ENCODE measurements at places on chromosomes 7 and 10. TPM values are rescaled to one million over a fixed set of nuclear protein-coding genes. Genes with fewer than 3 reads are reported as not detected.

The DRGX gene
- 0.20 TPM for total RNA-seq

The SFMBT2 gene
- 5.8 TPM for total RNA-seq

The MMP21 gene
- total RNA-seq, result 0.20 TPM

The FOXI2 gene
- 0.20 TPM for total RNA-seq

GRCh38 chr10:21289271-21289670 is 236.2 kb downstream of the SKIDA1 start:
- DNase-seq, result no peak

DNA sequence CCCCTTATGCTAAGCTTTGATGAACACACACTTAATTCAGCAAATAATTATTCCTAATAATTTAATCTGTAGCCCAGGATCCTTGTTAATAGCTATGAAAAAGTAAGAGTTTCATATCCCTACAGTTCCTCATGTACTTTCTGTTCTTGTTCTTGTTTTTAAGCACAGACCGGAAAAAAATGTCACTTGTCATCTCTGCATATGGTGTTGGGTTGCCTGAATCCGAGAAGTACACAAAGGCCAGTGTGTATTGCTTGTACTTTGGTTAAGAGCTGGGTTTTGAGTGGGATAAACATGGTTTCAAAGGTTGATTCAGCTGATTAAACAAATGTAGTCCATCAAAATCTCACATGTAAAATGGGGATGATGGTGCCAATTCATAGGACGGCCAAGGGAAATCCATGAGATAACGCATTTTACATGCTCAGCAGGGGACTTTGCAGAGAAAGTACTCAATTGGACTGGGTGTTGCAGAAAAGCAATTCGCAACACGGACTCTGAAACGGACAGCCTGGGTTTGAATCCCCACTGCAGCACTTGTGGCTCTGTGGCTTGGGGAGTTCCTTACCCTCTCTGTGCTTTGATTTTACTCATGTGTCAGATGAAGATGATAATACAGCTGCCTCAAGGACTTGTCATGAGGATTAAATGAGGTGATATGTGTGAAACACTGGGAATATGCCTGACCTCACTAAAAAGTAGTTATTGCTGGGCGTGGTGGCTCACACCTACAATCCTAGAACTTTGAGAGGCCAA is 71.7 kb downstream of the MAP3K8 start:
- DNase-seq, result no peak

DNA sequence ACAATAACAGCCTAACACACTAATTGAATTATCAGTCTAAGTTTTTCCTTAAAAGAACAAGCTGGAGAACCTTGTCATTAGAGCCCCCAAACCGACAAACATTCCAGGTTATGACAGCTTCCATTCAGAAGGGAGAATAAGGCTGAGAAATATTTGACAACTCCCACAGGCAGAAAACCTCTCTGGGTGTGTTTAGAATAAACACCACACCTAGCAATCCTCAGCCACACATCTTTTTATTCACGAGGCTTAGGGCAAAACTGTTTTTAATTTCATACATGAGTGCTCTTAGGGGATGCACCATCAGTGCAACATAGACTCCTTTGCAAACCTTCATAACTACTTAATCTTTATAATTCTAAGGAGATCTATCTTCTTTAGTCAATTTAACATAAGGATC is 24.2 kb downstream of the STN1 start:
- no peak for DNase-seq

The BICC1 gene
- total RNA-seq, result 30.3 TPM

- peak; percentile 13 for DNase-seq
Measured at GRCh38 chr7:22823142-22823497, 471 bp upstream of the TOMM7 start.

The TAF6 gene
- 16.3 TPM for total RNA-seq

DNA sequence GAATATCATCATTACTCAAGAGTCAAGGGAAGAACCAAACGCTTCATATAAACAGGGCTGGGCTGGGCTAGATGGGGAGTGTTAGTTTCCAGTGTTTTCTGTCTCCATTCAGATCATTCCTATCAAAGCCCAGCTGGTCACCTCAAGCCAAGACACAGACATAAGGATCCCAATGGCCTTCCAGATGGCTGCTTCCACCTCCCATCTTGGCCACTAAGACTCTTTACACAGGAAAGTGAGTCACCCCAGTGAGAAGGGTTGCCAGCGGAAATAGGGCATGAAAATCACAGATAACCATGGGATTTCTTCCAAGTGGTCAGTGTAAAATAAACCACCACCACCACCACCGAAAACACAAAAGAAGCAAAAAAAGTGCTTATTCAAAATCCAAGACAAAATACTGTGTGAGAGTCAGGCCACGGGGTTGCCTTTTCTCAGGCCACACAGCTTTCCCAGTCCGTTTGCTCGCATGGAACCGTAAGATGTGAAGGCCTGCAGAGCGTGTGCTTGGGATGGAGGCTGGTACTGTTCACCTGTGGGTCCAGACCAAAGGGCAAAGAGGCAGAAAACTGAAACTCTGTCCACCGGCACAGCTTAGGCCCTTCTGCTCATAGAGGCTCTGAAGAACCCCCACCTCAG is 5.6 kb downstream of the PRSS2 start:
- DNase-seq, result no peak

GRCh38 chr7:157970744-157971143 is 616.9 kb downstream of the PTPRN2 start:
- no peak for DNase-seq

- no peak for DNase-seq
Measured at GRCh38 chr7:67387851-67388250, 391.2 kb downstream of the TYW1 start.

The ALOX5 gene
- 9.4 TPM for total RNA-seq

The NKX1-2 gene
- total RNA-seq, result 0.20 TPM

GRCh38 chr10:78702876-78703275 is 365.9 kb upstream of the ZMIZ1 start:
- DNase-seq, result no peak

The NUTM2E gene
- total RNA-seq, result 0.20 TPM

DNA sequence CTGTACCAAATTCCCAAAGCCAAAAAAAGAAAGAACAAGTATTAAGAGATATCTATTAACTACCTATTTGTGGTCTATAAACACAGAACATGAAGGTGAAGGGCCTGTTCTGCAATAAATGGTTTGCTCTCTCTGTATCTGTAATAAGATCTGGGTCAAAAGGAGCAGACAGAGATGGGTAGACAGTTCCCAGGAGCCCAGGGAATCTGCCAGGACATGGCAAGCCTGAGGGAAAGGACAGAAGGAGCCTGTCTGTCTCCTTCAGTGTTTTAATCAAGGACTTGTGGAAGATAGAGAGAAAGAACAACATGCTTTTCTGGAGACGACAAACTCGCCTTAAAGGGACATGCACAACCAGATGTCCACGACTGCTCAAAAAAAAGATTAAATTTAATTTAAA is 165.7 kb downstream of the ELMO1 start:
- no peak for DNase-seq

- DNase-seq, result no peak
Measured at GRCh38 chr7:151008511-151009323, 15.6 kb downstream of the ATG9B start.

DNA sequence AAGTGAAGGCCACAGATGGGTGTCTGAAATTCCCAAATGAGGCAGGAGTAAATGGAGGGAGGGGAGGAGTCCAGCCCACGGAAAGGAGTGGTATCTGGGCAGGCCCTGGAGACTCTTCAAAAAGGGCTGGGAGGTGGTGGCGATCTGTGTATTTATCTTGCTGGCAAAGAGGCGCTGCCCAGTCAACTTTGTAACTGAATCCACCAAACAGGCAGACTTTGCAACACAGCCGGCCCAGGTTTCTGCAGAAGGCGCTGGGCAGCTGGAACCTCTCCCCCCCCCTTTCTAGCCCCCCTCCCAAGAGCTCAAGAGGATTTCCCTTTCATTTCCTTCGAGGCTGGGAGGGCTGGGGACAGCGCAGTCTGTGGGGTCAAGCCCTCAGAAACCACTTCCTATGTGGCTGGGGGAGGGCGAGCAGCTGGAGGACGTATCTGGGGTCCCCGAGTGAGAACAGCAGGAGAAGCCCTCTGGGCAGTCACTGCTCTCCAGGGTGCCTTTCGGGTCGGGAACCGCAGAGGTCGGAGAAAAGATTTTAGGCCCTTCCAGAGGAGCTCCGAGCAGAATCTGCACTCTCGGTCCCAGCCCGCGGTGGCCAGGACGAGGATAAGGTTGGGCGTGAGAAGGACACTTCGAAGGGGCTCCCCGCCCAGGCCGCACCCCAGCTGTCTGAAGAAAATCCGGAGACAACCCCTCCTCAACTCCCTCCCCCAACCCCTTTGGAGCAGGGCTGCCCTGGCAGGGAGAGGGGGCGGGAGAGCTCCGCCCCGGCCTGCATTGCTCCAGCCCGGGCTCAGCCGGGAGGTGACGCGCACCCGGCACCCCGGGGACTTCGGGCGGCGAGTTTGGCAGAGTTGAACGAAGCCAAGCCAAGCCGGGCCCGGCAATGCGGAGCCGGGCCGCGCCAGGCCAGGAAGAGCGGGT is 965 bp downstream of the ZCCHC24 start:
- DNase-seq, result peak; percentile 50

- no peak for DNase-seq
Measured at GRCh38 chr10:15792777-15793176, 67.5 kb downstream of the MINDY3 start.

The PRRT4 gene
- 4.1 TPM for total RNA-seq

The CALHM1 gene
- total RNA-seq, result not detected

The CPN1 gene
- total RNA-seq, result not detected

- no peak for DNase-seq
Measured at GRCh38 chr10:3778692-3779157, 6.3 kb downstream of the KLF6 start.

DNA sequence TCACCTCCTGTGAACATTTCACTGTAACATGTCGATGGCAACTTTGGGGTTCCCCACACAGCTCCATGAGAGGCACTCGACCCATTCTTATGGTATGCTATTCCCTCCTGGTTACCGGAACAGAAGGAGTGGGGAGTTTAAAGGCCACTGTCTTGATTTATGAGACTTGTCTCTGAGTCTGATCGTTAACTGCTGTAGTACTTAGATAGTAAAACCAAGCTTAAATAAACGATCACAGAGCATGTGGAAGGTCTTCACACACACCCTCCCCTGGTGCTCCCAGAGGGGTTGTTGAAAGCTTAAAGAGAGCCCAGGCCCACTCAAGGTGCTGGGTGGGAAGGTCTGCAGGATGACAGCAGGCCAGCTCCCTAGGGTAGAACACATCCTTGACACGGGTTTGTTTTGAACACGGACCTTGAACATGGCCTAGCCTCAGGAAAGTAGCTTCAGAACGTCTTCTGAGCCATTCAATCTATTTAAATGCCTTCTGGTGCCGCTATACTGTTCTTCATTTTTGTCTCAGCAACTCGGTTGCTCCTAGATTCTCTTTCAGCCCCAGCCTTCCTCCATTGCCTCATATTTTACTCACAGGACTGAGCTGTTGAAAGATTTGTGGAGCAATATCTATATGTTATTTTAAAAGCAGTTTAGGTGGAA is 335.3 kb downstream of the FGFR2 start:
- no peak for DNase-seq

DNA sequence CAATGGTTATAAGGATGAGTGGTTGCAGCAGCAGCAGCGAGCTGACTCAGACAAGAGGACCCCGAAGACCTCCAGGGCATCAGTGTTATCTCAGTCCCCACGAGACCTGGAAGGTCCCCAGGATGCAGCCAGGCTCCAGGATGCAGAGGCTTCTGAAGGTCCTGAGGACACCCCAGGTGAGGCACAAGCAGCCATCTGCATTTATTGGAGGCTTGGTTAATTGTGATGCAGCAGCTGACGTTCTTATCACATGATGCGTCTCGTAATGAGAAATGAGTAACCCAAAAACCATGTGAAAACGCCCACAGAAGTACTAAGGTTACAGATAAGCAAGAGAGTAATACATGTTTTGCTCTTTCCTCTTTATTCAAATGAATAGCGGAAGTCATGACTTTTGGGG is 17.4 kb downstream of the C7orf57 start:
- DNase-seq, result no peak

The OR2A12 gene
- total RNA-seq, result not detected

DNA sequence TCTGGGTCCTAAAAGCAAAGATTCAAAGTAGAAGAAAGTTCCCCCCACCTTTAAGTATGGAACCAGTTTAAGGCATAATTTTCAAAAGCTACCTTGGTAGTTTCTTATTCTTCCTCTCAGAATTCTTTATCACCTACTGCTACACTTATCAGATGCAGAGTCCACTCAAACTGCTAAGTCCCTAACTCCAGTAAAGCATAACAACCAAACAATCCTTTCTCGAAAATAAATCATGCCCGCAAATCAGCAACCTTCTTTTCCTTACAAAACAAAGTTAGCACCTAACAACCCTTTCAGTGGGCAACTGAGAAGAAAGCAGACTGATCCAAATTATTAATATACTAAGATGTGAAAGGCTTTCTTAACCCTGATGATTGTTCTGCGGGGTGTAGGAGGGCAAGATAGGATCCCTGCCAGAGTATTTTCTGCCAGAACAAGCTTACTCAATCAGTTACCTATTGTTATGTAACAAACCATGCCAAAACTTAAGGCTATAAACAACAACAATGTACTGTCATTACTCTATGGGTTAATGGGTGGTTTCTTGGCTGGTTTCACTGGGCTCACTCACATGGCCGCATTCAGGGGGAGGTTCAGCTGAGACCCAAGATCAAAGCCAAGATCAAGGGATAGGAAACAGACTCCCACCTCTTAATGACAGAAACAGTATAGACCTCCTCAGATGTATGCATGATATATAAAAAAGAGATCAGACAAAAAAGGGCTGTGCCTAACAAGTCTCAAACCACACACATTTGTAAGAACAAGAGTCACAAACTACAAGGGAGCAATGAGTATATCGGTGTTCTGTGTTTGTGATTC is 42.0 kb downstream of the CCDC6 start:
- DNase-seq, result no peak

The PBLD gene
- total RNA-seq, result 4.2 TPM

The SFXN2 gene
- total RNA-seq, result 7.1 TPM

All from skin of body (tissue), 3 donors.